ENCODE measurements at places on chromosomes 1 and 21. TPM values are rescaled to one million over a fixed set of nuclear protein-coding genes. Genes with fewer than 3 reads are reported as not detected.

TTF2 gene
- 16.6 TPM for total RNA-seq

KCND3 gene
- not detected for total RNA-seq

PI4KB gene
- 76.1 TPM for total RNA-seq

CATSPERE gene
- 0.50 TPM for total RNA-seq

DYRK1A gene
- 21.3 TPM for total RNA-seq

CFAP45 gene
- 0.30 TPM for total RNA-seq

PRAMEF20 gene
- not detected for total RNA-seq

PLA2G2C gene
- total RNA-seq, result not detected

IL19 gene
- total RNA-seq, result not detected

SH2D2A gene
- total RNA-seq, result 0.34 TPM

KRTAP21-2 gene
- not detected for total RNA-seq

C1orf74 gene
- total RNA-seq, result 2.2 TPM

SH3BGR gene
- total RNA-seq, result 1.3 TPM

LIN28A gene
- total RNA-seq, result not detected

CORT gene
- total RNA-seq, result 0.50 TPM

DTL gene
- total RNA-seq, result 23.8 TPM

MLLT11 gene
- 5.8 TPM for total RNA-seq

FHL3 gene
- 27.2 TPM for total RNA-seq

MEX3A gene
- 5.1 TPM for total RNA-seq

KCNC4 gene
- 0.34 TPM for total RNA-seq

C1orf226 gene
- 0.50 TPM for total RNA-seq

RGL1 gene
- total RNA-seq, result 6.2 TPM

LMX1A gene
- not detected for total RNA-seq

TMCO4 gene
- 13.8 TPM for total RNA-seq

TENT5C gene
- total RNA-seq, result 0.17 TPM

TSPEAR gene
- total RNA-seq, result not detected

C8B gene
- not detected for total RNA-seq

LMOD1 gene
- 2.2 TPM for total RNA-seq

FABP3 gene
- 209 TPM for total RNA-seq

GBP7 gene
- not detected for total RNA-seq

LORICRIN gene
- total RNA-seq, result not detected

LRRC39 gene
- total RNA-seq, result 0.15 TPM

NASP gene
- total RNA-seq, result 91.3 TPM

SLC44A3 gene
- total RNA-seq, result 0.17 TPM

COL24A1 gene
- 0.15 TPM for total RNA-seq

DNAJC11 gene
- total RNA-seq, result 25.2 TPM

FOXO6 gene
- not detected for total RNA-seq

TNFSF18 gene
- 0.74 TPM for total RNA-seq

DUSP12 gene
- 27.1 TPM for total RNA-seq

LHX4 gene
- not detected for total RNA-seq

PADI2 gene
- under 0.01 TPM for total RNA-seq

CD5L gene
- not detected for total RNA-seq

RHBG gene
- not detected for total RNA-seq

HOOK1 gene
- not detected for total RNA-seq

C1orf141 gene
- not detected for total RNA-seq

KAZN gene
- total RNA-seq, result 2.7 TPM

DEPDC1 gene
- 27.2 TPM for total RNA-seq

BROX gene
- 35.1 TPM for total RNA-seq

PGLYRP4 gene
- not detected for total RNA-seq
